ENCODE measurements at places on chromosomes 16 and 17. TPM values are rescaled to one million over a fixed set of nuclear protein-coding genes. Genes with fewer than 3 reads are reported as not detected.

- DNase-seq = no peak
These were observed 56.7 kb downstream of the GRB7 start for GRCh38 chr17:39794249-39794970.

Gene SCNN1G
- 18.9 TPM for total RNA-seq

DNA sequence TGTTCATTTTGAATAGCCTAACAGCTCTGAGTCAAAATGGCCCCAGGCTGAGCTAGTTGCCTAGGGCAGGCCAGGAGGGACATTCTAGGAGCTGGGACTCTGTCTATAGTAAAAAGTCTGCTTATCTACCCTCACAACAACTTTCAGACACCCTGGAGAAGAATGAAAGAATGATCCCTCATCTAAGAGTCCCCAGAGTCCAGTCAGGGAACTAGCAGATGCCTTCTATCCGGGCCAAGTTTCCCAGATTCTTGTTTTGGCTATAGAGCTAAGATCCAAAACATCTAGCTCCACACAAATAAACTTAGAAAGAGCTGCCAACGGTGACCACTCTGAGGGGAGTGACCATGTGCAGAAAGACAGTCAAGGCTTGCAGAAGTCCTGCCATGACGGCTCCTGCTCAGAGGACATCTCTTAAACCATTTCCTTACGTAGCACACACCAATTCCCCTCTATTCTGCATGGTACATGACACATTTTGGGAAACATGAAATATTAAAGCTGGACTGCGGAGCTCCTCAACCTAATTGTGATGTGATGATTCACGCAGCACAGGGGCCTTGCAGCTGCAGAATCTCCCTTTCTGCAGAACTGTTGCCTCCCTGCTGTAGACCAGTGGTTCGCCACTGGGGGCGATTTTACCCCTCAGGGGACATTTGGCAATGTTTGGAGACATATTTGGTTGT, 24.2 kb downstream of the FAM20A start:
- DNase-seq = no peak

DNA sequence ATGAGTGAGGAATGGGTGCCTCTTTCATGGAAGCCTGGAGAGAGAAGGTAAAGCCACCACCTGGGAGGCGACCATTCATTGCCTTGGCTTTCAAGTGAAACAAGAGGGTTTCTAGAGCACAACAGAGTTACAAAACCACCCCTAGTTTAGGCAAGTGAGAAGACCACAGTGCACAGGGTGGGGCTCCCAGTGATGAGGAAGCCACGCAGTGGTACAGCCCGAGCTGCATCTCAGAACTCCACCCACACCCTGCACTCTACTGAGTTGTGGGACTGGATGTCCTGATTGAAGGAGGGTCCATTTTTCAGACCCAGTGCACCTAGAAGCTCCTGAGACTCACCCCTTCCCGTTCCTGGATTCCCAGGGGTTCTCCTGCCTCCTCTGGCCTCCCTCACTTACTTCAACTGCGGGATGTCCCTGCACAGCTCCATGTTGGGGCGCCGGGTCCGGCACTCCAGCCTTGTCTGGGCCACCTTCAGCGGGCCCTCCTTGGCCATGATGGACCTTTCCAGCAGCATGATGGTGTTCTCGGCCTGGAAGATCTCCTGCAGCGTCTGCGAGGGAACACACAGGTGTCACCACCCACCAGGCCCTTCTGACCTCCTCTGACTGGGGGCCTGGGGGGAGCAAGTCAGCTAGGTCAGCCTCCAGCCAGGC, 55.1 kb upstream of the EMP2 start:
- no peak for DNase-seq

- no peak for DNase-seq
These were observed 33.5 kb downstream of the GRB2 start for GRCh38 chr17:75371981-75372380.

Gene KRTAP1-1
- total RNA-seq = not detected

Gene DERL2
- 68.9 TPM for total RNA-seq
